Activated CD4-positive, alpha-beta T cell treated with anti-CD3 and anti-CD28 coated beads, Interleukin-2, amount 50 U/mL, for 1 hour (primary cell): ENCODE measurements at places on chromosomes 11 and 22.

GRCh38 chr11:115885535-115886421 lies 381.6 kb upstream of the CADM1 start:
- DNase-seq, result no peak

- no peak for DNase-seq
Observed at GRCh38 chr11:12278766-12279671, 98.4 kb upstream of the PARVA start.

GRCh38 chr11:119204066-119204465 lies 2.1 kb upstream of the CBL start:
- no peak for DNase-seq

DNA sequence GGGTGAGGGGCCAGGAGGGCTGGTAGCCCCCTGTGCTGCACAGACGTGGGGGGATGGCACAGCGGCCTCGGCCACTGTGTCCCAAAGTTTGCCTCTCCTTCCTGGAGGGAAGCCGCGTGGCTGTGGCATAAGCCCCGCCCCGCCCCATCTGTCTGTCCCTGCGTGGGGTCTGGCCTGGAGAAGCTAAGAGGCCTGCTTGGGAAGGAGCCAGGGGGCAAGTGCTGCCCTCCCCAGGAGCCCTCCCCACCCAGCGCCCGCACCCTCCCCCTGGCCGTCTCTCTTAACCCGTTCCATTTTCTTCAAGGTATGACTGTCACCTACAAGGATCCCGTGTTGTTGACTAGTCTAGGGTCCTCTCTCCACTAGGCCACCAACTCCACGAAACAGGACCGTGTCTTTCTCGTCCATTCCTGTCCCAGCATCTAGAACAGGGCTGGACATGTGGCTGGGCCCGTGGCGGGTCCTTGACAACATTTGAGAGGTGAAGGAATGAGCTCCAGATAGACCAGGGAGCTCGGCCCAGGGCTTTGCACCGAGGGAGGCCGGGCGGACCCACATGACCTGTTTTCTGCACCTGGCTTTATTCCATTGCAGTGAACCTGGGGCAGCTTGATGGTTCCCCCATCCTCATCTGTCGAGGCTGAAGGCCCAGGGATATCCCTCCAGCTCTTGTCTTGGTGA lies 428.0 kb downstream of the TBC1D22A start:
- no peak for DNase-seq

DNA sequence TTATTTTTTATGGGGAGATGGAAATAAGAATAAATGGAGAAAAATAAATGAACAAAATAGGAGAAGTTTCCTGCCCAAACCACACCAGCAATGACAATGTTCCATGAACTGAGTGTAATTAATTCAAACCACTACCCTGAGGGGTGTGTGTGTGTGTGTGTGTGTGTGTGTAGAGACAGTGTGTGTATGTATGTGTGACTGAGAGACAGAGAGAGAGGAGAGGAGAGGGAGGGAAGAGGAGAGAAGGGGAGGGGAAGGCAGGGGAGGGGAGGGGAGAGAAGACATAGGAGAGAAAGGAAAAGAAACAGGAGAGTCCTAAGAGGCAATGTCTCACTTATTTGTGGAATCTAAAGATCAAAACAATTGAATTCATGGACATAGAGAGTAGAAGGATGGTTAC lies 65.0 kb upstream of the POU2AF1 start:
- DNase-seq, result no peak

- DNase-seq, result no peak
Observed at GRCh38 chr11:20617346-20618005, 18.1 kb downstream of the SLC6A5 start.

GRCh38 chr22:37485395-37486223 lies 575 bp downstream of the MFNG start:
- peak; percentile 16 for DNase-seq

- no peak for DNase-seq
Observed at GRCh38 chr11:96295369-96295768, 47.6 kb downstream of the MAML2 start.

DNA sequence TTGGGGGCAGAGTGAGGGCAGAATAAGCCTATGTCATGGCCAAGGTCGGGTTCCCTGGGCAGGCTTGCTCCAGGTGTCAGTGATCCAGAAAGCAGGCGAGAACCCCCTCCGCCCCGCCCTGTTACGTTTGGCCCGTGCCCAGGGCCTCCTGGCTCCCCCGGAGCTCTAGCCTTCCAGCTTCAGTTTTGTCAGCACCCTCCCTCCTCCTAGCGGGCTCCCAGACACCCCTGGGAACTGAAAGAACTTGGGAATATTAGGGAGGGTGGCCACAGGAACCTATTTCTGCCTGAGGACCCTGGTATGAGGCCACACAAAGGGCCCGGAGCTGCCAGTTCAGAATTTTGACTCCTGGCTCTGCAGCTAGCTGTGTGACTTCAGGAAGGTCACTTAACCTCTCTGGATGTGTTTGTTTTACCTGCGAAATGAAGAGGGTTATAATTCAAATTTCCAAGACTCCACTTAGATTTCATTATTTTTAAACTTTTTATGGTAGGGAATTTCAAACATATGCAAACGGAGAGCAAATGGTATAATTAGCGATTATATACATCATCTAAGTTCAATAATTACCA lies 1.2 kb downstream of the TUBA8 start:
- no peak for DNase-seq

GRCh38 chr11:102926961-102927623 lies 28.4 kb downstream of the MMP13 start:
- DNase-seq, result no peak

GRCh38 chr22:35215993-35216392 lies 41.3 kb upstream of the HMGXB4 start:
- DNase-seq, result no peak

DNA sequence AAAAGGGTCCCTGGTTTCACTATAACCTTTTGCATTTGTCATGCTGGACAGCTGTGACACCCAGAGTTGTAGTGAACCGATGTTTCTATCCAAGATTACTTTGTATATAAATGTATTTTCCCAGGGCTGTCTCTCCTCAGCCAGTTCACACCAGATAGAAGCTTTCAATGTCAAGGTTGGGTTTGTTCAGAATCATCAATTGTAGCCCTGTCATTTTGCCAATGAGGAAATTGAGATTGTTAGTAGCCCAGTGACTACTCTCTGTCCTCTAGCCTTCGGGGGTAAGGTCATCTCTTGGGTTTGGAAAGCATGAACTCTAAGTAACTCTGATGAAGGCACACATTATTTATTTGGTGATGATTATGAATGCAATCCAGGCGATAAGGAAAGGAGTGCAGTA lies 165.6 kb downstream of the DBX1 start:
- DNase-seq, result no peak

DNA sequence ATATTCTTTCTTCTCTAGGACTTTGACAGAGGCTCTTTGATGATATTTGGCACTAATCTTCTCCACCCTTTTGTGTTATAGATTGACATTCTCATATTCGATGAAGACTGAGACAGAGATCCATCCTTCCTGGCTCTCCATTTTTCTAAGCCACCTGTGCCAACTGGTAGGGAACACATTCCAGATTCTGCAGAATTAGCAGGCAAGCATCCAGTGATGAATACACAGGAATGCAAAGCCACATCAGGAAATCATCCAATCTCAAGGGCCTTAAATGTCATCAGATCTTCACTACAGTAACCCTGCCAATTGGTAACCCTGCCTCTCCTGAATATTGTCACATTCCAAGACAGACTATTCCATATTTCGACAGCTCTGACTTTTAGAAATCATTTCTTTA lies 718.4 kb upstream of the API5 start:
- no peak for DNase-seq

GRCh38 chr22:21712751-21713427 lies 22.7 kb downstream of the YPEL1 start:
- peak; percentile 49 for DNase-seq

- DNase-seq, result no peak
Observed at GRCh38 chr11:8690374-8691342, 8.1 kb downstream of the RPL27A start.

GRCh38 chr11:89147229-89147628 lies 30.4 kb upstream of the TYR start:
- DNase-seq, result no peak

- DNase-seq, result no peak
Observed at GRCh38 chr11:6395470-6396060, 5.3 kb downstream of the SMPD1 start.

- no peak for DNase-seq
Observed at GRCh38 chr22:37205046-37205445, 7.2 kb downstream of the SSTR3 start.

DNA sequence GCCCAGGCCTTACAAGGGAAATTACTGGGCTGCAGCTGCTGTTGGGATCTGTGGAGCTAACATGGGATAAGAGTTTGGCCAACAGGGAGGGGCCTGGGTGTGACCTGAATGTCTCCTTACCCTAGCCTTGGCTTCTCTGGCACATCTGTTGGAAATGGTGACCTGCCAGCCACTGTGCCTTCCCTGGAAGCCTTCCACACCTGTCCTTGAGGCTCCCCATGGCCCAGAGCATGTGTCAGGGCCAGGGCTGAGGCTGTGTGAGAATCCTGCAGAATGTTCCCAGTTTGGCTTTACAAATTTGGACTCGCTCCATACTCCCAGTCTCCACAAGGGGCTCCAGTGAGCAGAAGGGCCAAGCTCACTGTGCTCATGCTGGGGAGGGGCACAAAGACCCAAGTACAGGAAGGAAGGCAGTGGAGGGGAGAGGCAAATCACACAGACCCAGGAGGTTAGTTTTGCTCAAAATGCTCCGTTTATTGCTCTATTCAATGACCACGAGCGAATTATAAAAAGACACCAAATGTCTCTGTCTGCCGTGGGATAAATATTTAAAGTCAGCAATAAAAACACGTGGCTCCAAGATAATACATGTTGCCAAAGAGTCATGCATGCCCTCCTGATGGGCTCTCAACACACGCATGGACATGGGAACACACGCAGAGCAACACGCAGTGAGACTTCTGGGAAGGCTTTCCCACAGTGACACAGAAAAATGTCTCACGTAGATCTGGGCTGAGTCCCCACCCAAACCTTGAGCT lies 1.7 kb upstream of the IGSF22 start:
- peak; percentile 51 for DNase-seq

DNA sequence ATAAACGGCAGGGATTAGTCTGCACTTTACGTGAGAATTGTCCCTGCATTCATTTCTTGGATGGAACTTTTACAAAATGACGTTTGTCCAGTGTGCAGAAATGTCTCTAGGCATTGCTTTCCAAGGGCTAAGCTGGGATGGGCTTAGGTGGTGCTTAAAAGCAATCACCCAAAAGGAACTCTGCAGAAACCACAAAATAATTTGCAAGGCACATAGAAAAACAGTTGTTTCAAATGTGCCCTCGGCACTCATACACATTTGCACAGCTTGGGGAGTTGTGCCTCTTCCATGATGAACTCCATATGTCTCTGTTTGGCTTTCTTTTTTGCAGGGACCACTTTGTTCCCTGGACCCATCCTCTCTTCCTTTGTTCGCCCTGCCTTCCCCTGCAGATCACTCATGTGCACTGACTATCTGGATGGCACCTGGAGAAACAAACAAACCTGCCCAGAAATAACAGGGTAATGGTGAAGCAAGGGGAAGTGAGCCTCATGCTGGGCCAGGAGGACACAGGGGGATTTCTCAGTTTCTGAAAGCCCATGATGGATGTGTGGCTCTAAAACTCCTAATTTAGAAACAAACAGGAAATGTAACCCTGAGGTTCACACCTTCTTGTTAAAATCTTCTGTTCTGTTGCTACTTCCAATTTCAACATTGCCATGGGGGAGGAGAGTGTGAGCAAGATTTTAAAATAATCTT lies 150.2 kb downstream of the SNX19 start:
- DNase-seq, result no peak

DNA sequence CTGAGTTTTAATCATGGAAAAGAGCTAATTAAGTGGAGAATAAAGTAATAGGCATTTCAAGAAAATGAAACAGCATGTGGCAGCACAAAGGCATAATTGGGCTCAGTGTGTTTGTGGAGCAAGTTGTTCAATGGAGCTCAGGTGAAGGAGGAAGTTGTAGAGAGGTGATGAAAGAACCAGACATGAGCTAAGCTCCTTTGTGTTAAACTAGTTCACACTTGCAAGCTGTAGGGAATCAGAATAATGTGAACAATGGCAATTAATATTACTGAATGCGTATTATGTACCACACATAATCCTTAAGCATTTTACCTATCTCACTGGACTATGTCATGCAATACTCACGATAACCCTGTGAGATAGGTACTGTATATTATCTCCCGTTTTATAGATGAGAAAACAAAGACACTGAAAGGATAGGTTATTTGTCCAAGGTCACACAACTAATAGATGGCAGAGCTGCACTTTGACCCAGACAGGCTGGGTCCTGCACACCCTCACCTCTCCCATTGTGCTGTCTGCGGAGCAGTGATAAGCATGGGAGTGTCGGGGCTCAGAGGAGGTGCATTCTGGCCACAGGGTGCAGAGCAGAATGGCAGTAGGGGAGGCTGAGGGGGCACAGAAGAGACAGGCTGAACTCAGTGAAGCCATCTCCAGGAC lies 8.9 kb downstream of the OLFML1 start:
- no peak for DNase-seq

GRCh38 chr22:46653596-46653995 lies 33.4 kb downstream of the GRAMD4 start:
- DNase-seq, result no peak

DNA sequence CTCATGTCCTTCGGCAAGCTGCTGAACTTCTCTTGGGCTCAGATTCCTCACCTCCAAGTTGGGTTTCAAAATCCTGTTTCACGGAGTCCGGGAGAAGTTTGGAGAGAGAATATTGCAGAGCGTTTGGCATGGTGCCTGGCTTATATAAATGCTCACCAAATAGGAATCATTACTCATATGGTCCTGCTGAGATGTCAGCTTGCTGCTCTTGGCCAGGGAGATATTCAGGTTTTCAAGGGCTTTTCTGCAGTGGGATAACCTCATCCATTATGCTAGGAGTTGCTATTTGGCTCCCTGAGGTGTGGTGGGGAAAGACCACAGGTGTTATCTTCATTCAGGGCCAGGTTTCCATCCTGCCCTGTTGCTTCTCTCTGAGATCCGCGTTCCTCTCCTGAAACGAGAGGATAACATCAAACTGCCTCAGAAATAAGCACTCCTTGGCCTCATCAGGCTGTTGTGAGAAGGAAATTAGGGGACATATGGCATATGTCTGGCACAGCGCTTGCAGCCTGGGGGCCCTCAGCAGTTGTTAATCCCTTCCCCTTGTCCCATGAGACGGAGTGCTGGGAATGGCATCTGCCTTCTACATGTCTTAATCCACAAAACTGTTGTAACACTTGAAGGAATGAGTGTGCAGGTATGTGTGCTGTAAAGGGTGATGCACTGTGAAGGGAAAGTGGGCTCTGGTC lies 29.9 kb upstream of the ACER3 start:
- no peak for DNase-seq

DNA sequence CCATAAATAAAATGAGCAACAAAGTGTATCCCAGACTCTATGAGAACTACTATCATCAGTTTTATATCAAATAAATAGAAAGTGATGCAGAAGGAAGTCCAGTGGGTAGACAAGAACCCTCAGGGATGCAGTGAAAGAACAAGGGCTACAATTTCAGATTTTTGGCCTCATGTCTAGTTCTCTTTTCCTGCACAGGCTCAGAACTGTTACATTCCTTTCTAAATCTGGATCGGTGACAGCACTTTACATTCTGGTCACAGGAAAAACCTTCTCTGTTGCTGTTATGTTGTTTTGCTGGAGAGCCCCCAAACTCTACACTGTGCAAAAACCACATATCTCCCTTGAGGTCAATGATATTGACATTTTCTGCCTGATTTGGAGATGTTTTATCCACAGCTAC lies 108.8 kb upstream of the ANO5 start:
- DNase-seq, result no peak

- DNase-seq, result no peak
Observed at GRCh38 chr11:88146106-88146505, 29.1 kb downstream of the RAB38 start.

GRCh38 chr22:16953206-16954059 lies 54.6 kb downstream of the GAB4 start:
- DNase-seq, result no peak
